ENCODE measurements at places on chromosomes 3 and 15. TPM values are rescaled to one million over a fixed set of nuclear protein-coding genes. Genes with fewer than 3 reads are reported as not detected.

DNA sequence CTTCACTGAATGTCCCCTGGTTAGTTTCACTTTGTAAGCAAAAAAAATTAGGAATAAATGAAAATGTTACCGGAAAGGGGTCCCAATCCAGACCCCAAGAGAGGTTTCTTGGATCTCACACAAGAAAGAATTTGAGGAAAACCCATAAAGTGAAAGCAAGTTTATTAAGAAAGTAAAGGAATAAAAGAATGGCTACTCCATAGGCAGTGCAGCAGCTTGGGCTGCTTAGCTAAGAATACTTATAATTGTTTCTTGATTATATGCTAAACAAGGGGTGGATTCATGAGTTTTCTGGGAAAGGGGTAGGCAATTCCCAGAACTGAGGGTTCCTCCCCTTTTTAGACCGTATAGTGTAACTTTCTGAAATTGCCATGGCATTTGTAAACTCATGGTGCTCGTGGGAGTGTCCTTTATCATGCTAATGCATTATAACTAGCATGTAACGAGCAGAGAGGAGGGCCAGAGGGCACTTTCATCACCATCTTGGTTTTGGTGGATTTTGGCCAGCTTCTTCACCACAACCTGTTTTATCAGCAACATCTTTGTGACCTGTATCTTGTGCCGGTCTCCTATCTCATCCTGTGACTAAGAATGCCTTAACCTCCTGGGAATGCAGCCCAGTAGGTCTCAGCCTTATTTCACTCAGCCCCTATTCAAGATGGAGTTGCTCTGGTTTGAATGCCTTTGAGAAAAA lies 41.0 kb upstream of the CMSS1 start:
- no peak for DNase-seq

DNA sequence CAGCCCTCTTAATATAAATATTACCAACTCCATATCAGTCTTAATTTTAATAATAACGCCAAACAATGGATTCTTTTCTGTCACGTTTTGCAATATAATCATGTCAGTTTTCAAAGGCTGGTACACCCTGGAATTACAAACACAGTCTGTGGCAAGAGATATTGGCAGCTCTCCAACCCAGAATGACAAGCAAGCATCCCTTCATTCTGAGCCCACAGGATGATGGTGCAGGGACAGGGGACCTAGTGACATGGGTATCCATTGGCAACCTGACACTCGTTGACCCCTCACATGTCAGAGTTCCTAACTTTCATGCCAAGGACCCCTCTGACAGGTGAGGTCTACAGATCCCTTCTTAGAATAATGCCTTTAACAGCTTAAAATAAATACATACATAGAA lies 154.5 kb upstream of the TSC22D2 start:
- DNase-seq = no peak

GRCh38 chr15:49458145-49458544 lies 35.1 kb downstream of the FGF7 start:
- DNase-seq = no peak

DNA sequence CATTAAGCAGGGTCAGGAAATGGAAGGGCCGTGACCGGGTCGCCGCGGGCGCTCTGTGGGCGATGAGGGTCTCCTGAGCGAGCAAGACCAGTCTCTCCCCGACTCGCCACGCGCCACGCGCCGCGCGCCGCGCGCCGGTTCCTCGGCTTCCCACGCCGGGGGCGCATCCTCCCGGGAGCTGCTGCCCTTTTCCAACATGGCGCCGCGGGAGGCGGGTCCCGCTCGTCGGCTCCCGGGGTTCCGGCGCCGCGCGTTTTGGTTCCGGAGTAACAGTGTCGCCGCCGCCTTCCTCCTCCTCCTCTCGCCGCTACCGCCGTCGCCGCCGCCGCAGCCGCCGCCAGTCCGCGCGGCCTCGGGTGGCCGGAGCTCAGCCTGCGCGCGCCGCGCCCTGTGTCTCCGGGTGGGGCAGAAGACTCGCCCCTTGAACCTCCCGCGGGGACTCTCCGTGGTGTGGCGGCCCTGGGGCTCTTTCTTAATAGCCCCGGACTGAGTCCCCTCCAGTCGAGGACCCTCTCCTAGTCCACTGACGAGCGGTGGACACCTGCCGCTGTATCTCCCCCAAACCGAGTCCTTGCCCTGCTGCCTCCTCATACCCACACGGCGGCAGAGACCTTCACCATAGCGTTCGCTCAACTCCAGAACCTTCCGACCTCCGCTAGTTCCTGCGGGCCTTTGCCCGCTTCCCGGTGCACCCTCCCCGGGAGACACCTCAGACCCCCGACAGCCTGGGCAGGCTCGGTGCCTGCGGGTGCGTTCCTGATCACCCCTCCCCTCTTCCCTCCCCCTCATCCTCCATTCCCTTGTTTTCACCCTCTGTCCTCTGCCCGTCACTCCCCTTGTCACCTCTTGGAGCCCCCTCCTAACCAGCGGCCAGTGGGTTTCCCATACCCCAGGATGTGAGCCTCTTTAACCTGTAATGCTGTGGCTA lies at the start of gene MAP2K5:
Gene MAP2K5 (plus strand): TSS at position 284 of the 928 bp plus-strand sequence. CDS start 633 bp downstream, at position 917.
- DNase-seq = peak; percentile 75

GRCh38 chr3:141346007-141346406 lies 22.3 kb upstream of the ZBTB38 start:
- no peak for DNase-seq

DNA sequence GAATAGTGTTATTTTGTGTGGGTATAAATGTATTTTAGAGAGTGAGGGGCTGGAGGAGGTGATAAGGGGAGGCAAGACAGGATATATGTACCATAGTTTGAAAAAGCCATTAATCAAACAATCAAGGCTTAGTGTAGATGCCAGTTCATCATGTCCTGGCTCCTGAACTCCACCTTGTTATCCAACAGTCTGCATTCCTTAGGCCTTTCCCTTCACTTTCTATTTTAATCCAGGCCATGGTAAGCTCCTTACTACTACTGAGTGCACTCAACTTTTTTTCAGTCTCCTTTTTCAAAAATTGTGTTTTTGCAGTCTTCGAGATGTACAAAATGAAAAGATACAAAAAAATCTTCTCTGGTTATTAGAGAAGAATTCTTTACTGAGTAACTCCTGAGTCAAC lies 700.5 kb upstream of the NAALADL2 start:
- DNase-seq = no peak

DNA sequence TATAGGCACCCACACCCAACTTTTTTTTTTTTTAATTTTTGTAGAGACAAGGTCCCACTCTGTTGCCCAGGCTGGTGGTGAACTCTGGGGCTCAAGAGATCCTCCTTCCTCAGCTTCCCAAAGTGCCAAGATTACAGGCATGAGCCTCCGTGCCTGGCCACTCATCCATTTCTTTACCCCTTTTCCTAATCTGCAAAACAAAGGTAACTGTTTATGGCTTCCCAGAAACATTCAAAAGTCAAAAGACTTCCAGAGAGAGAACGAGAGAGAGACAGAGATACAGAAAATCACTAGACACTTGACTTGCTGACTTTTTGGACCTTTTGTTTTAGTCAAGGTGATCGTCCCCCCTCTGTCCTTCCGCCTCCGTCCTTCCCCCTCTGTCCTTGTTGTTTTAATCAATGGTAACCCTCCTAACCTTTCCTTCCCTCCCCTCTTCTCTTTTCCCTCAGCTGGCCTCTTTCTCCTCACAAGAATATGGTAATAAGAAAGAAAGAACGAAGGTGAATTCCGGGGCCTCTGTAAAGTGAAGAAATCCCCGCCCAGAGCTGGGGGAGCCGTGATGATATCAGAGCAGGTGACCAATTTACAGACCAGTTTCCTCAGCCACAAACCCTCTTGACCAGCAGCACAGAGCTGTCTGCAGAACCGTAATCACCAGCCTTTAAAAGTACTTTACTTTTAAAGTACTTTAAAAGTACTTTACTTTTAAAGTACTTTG lies 21.9 kb downstream of the KLHL6 start:
- DNase-seq = no peak

- DNase-seq = no peak
These were observed 94.2 kb downstream of the CBLB start for GRCh38 chr3:105774444-105775180.

- no peak for DNase-seq
These were observed 44.2 kb upstream of the TIPARP start for GRCh38 chr3:156630081-156630772.

GRCh38 chr3:158279609-158280008 lies 169.7 kb downstream of the RSRC1 start:
- no peak for DNase-seq

DNA sequence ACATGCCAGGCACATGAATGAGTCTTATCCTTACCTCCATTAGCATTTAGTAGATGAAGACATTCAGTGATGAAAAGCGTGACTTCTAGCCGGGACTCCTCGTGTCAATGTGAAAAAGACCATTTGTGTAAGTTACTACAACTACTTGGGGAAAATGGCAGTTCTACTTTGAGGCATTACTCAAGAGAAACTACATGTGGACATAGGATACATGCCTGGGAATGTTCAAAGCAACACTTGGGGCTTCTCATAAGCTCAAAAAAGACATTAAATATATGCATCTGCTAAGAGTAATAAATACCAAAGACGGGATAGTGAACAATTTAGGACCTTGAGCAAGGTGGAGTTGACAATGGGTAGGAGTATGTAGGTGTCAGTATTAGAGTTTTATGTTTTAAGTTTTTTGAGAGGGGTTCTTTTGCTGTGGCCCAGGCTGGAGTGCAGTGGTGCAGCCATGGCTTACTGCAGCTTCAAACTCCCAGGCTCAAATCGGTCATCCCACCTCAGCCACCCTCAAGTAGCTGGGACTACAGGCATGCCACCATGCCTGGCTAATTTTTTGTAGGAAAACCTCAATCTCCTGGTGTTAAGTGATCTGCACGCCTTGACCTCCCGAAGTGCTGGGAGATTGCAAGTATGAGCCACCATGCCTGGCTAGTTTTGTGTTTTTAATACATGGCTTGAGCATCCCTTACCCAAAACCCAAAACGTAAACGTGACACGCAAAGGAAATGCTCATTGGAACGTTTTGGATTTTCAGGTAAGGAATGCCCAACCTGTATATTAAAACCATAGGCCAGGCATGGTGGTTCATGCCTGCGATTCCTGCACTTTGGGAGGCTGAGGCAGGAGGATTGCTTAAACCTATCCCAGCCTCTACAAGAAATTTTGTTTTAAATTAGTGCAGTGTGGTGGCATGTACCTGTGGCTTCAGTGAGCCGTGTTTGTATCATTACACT lies 3.9 kb downstream of the RPLP1 start:
- no peak for DNase-seq

- DNase-seq = no peak
These were observed 86.2 kb downstream of the FBN1 start for GRCh38 chr15:48559285-48559684.

- no peak for DNase-seq
These were observed 346.6 kb upstream of the DCBLD2 start for GRCh38 chr3:99248130-99248529.

DNA sequence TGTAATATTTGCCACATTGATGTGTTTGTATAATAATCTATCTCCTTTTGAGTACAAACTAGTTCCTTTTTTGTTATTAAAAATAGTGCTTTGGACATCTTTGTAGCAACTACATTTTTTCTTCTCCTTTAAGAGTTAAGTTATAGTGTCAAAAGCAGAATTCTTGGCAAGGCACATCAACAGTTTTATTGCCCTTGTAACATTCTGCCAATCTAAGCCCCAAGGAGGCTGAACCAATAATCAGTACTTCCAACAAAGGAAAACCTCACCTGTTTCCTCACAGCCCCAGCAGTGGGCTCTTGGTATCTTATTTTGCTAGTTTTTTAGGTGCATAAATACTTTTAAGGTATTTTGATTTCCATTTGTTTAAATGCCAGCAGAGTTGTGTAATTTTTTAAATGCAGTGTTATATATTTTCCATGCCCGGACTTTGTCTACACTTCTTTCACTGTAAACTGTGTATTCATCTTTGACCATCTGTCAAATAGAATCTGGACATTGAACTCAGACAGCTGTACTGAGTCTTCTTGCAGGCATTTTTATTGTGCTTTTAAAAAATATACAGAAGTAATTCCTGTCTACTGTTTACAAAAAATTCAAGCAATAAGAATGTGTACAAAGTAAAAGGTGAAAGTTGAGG lies 101.0 kb downstream of the MYLK start:
- DNase-seq = no peak

DNA sequence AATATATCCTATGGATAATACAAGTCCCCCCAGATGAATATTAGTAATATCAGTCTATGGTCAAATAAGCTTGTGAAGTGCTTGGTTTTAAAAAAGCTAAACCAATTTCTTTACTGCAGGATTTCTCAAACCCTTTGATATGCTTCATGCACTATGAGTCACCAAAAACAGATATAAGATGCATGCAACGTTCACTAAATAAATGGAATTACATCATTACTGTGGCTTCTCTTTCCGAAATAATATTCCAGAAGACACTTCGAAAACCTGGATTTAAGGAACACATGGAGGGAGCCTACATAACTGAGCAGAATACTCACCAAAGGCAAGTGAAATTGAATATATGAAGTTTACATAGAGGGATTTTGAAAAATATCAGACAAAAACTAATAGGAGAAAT lies 126.3 kb upstream of the ABI3BP start:
- DNase-seq = no peak

DNA sequence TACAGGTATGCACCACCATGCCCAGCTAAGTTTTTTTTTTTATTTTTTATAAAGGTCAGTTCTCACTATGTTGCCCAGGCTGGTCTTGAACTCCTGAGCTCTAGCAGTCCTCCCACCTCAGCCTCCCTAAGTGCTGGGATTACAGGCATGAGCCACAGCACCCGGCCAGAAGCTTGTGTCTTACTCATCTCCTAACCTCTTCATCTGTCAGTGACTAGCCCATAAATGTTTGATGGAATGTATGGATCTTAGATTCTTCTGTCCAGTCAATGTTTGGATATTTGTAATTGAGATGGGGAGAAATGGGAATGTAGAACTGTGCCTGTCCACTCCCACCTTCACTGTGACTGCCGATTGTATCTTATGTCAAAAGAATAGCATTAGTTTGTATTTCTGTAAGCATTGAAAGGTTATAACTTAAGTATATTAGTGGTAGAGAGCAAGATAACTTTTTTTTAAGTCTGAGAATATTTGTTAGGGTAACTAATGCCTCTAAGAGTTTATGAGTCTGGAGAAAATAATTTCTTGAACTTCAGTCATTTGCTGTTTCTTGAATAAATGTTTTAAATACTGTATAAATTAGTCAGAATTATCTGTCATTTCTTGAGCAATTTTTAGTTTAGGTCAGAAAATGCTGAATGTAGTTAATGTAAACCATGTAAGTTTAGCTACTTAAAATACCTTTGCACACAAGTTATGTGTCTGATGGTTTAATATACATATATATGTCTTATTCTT lies 215.3 kb upstream of the CGNL1 start:
- no peak for DNase-seq

Gene ZBTB47
- total RNA-seq = 3.8 TPM

Gene PLA2G4E
- not detected for total RNA-seq

Gene PAQR5
- 0.11 TPM for total RNA-seq

Gene MYRIP
- not detected for total RNA-seq

Gene PIGZ
- total RNA-seq = 2.7 TPM

Gene FBXO40
- not detected for total RNA-seq
